ENCODE measurements at places on chromosomes 16 and 17.

DNA sequence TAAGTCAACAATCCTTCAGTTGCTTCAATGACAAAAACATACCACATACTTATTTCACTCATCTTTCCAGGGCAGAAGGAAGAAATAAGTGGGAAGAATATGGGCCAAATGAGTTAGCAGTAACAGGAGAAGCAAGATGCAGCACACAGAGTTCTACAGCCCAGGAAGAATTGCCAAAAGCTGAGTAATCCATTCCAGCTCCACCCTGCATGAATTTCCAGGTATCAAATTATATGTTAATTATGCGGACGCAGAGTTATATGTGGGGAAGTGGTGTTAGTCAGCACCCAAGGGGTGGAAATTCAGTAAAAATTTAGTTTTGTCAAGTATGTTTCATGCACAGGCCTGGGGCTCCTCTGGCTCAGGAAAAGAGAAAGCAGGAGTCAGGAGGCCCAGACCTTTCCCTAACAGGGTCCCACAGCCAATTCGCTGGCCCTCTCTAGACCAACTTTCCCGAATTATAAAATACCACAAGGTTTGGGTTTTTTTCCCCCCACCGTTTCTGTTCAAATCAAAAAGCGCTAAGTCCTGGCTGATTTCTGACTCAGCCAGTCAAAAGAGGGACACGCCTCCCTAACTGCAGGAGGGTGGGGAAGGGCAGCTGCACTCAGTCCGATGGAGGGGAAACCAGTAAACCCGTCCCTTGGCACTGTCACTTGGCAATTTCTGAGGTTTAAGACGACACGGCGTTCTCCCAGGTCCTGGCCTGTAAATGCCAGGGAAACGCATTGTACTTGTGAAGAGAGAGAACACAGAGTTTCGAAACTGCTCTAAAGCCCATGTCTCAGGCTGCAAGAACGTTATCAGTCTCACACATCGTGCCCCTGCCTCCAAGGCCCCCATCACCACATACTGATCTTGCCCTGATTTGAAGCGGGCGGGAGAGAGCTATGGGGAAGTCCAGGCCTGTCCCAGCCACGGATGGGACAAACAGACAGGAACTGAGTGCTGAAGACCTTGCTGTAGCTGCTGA, 58.1 kb downstream of the ZFHX3 start:
- peak overlapping the region; percentile 41 for H3K4me3 ChIP-seq
- H3K27ac ChIP-seq: peak overlapping the region; percentile 89
- peak; percentile 94 for DNase-seq
- no peaks in the 10 kb centered on the region for H3K27me3 ChIP-seq
- no peaks in the 10 kb centered on the region for H3K36me3 ChIP-seq

GRCh38 chr17:38739305-38739704, 8.8 kb downstream of the PCGF2 start:
- no peak for DNase-seq
- H3K27ac ChIP-seq: no peak overlapping the region
- peaks cover 46% of the 10 kb centered on the region for H3K36me3 ChIP-seq

- H3K27me3 ChIP-seq: no peaks in the 10 kb centered on the region
- H3K4me3 ChIP-seq: no peak overlapping the region
- no peaks in the 10 kb centered on the region for H3K4me1 ChIP-seq
- no peaks in the 10 kb centered on the region for H3K36me3 ChIP-seq
- H3K27ac ChIP-seq: no peak overlapping the region
These were observed 112.5 kb downstream of the MSI2 start for GRCh38 chr17:57368637-57369336.

GRCh38 chr16:23959072-23959751, 123.4 kb downstream of the PRKCB start:
- H3K36me3 ChIP-seq: no peaks in the 10 kb centered on the region

GRCh38 chr17:38879878-38880665, 10.2 kb downstream of the LASP1 start:
- peak overlapping the region; percentile 92 for H3K27ac ChIP-seq
- H3K4me1 ChIP-seq: peaks cover 84% of the 10 kb centered on the region
- no peaks in the 10 kb centered on the region for H3K27me3 ChIP-seq
- DNase-seq: no peak

- H3K27ac ChIP-seq: no peak overlapping the region
- no peaks in the 10 kb centered on the region for H3K4me1 ChIP-seq
- H3K27me3 ChIP-seq: no peaks in the 10 kb centered on the region
- no peak for DNase-seq
These were observed 17.2 kb upstream of the NUDT16L1 start for GRCh38 chr16:4675864-4676786.

GRCh38 chr17:40472733-40473452, 28.5 kb downstream of the TNS4 start:
- H3K4me1 ChIP-seq: peaks cover 21% of the 10 kb centered on the region
- no peak overlapping the region for H3K4me3 ChIP-seq
- no peak for DNase-seq
- no peaks in the 10 kb centered on the region for H3K36me3 ChIP-seq
- peaks cover 1% of the 10 kb centered on the region for H3K27me3 ChIP-seq
- no peak overlapping the region for H3K27ac ChIP-seq

GRCh38 chr17:70271672-70272071, 102.3 kb downstream of the KCNJ2 start:
- H3K36me3 ChIP-seq: no peaks in the 10 kb centered on the region
- DNase-seq: no peak
- no peaks in the 10 kb centered on the region for H3K4me1 ChIP-seq
- no peak overlapping the region for H3K4me3 ChIP-seq
- no peak overlapping the region for H3K27ac ChIP-seq

DNA sequence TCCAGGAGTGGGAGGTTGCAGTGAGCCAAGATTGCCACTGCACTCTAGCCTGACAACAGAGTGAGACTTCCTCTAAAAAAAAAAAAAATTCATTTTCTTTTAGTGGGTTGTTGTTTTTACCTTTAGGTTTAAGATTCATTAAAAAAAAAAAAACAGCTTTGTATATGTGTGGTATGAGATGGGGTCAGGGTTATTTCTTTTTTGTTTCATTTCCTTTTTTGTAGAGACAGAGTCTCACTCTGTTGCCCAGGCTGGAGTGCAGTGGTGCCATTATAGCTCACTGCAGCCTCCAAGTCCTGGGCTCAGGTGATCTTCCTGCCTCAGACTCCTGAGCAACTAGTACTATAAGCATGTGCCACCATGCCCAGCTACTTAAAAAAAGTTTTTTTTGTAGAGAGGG, 47.0 kb downstream of the BCAS3 start:
- peaks cover 4% of the 10 kb centered on the region for H3K4me1 ChIP-seq
- no peak overlapping the region for H3K27ac ChIP-seq
- H3K27me3 ChIP-seq: no peaks in the 10 kb centered on the region
- DNase-seq: no peak
- H3K4me3 ChIP-seq: no peak overlapping the region

GRCh38 chr17:33202021-33202420, 91.1 kb downstream of the ASIC2 start:
- no peak overlapping the region for H3K4me3 ChIP-seq
- no peaks in the 10 kb centered on the region for H3K36me3 ChIP-seq
- no peak for DNase-seq

DNA sequence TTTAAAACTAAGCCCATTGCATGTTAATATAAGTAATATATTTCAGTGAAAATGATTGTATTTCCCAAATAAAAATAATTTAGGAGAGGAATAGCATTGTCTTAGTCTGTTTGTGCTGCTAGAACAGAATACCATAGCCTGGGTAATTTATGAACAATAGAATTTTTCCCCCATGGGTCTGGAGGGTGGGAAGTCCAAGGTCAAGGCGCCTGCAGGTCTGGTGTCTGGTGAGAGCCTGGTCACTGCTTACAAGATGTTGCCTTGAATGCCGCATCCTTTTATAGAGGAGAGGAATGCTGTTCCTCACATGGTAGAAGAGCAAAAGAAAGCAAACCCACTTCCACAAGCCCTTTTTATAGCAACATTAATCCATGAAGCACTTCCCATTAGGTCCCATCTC, 161.3 kb upstream of the ZFHX3 start:
- no peaks in the 10 kb centered on the region for H3K36me3 ChIP-seq
- no peak overlapping the region for H3K4me3 ChIP-seq
- no peak for DNase-seq
- no peaks in the 10 kb centered on the region for H3K27me3 ChIP-seq
- no peak overlapping the region for H3K27ac ChIP-seq
- H3K4me1 ChIP-seq: peaks cover 5% of the 10 kb centered on the region

DNA sequence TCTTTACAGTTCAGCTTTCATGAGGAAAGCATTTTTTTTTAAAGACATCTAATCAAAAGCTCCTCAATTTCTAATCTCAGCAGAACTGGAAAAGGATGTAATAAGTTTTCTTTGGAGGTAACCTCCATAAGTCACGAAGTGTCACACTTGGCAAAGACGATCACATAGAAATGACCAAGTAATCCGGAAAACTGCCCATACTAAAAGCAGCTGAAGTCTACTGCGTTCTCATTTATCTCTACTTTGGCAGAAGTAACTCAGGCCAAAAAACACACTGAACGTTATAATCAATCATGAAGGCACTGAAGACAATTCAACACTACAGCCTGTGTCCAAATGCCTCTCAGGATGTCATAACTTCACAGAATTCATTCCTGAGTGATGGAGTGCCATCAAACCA, 39.8 kb downstream of the ERN1 start:
- H3K36me3 ChIP-seq: no peaks in the 10 kb centered on the region
- no peaks in the 10 kb centered on the region for H3K27me3 ChIP-seq
- no peak overlapping the region for H3K27ac ChIP-seq
- H3K4me1 ChIP-seq: peaks cover 4% of the 10 kb centered on the region
- no peak overlapping the region for H3K4me3 ChIP-seq
- DNase-seq: no peak

DNA sequence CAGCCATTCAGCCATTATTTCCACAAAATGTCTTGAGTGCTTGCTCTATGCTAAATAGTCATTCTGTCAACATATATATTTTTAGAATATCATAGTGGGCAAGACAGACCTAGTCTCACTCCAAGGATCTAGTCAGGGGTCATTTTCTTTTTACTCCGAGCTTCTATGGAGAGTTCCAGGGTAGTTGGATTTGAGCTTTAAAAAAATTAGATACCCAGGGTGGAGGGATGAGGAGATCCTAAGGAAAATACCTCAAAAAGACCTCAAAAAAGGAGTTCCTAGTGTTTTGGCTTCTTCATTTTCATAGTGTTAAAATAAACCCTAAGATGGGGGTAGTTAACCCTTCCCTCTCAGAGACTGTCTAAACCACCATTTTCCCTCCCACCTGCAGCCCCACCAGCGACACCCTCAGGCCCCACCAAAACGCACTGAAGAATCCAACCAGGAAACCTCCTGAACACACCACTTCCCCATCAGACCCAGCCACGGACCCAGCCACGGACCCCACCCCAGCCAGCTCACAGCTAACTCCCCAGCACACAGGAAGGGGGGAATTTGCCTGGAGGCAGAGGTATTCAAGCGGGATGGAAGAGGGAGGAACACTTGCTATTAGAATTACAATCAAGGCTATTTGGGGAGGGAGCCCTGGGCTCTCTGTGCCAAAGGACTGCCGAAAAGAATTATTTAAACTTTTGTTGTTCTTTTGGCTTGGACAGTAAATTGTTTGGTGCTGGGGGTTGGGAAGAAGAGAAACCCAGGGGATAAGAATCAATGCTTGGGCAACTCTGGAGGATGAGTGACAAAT, 2.2 kb downstream of the ETV4 start:
- no peaks in the 10 kb centered on the region for H3K36me3 ChIP-seq
- no peak overlapping the region for H3K27ac ChIP-seq
- H3K27me3 ChIP-seq: no peaks in the 10 kb centered on the region
- no peak overlapping the region for H3K4me3 ChIP-seq
- peaks cover 18% of the 10 kb centered on the region for H3K4me1 ChIP-seq

GRCh38 chr17:80753685-80754345, 209.2 kb downstream of the RPTOR start:
- no peaks in the 10 kb centered on the region for H3K27me3 ChIP-seq
- DNase-seq: no peak
- no peak overlapping the region for H3K4me3 ChIP-seq
- peaks cover 19% of the 10 kb centered on the region for H3K36me3 ChIP-seq
- H3K4me1 ChIP-seq: no peaks in the 10 kb centered on the region

DNA sequence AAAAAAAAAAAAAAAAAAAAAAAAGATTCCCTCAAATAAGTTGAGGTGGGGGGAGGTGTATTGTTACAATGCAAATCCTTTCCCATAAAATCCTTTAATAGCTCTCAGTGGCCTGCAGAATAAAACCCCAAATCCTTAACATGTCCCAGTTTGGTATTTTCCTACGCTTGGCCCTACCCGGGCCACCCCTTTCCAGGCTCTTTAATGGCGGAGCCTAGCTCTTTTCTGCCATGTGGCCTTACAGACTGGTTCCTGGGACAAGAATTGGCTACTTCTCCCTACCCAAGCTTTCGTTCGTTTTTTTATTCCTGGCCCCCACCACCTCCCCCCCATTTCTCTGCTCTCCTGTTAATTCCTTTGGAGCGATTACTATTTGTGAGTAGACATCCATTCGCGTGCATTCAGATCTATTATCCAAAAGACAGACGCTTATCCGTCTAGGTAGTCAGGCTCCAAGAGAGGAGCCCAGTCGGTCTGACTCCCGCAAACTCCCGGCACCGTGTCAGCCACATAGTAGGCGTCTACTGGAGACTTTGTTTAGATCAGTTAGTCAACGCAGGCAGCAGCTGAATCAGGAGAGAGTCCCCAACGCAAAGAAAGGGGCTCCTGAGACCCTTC, 813 bp upstream of the THAP11 start:
- H3K4me3 ChIP-seq: peak overlapping the region; percentile 81
- H3K27me3 ChIP-seq: no peaks in the 10 kb centered on the region
- H3K4me1 ChIP-seq: peaks cover 39% of the 10 kb centered on the region

DNA sequence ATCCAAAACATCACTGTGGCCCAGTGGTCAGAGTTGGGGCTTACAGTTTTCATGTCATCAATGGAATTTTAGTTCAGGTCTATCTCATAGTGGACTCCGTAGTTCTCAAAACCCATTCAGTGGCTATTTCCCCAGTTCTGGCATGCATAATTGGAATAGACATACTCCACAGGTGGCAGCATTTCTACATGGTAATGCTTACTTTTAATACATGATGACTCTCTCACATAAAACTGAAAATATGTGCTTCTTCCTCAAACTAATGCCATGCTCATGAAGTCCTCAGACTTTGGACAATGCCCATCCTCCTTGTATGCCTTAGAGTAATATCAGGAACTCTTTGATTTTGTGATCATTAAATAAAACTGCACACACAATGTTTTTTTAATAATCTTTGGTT, 857.4 kb upstream of the GOT2 start:
- no peak for DNase-seq
- H3K4me3 ChIP-seq: no peak overlapping the region
- no peak overlapping the region for H3K27ac ChIP-seq
- no peaks in the 10 kb centered on the region for H3K4me1 ChIP-seq
- H3K36me3 ChIP-seq: no peaks in the 10 kb centered on the region

DNA sequence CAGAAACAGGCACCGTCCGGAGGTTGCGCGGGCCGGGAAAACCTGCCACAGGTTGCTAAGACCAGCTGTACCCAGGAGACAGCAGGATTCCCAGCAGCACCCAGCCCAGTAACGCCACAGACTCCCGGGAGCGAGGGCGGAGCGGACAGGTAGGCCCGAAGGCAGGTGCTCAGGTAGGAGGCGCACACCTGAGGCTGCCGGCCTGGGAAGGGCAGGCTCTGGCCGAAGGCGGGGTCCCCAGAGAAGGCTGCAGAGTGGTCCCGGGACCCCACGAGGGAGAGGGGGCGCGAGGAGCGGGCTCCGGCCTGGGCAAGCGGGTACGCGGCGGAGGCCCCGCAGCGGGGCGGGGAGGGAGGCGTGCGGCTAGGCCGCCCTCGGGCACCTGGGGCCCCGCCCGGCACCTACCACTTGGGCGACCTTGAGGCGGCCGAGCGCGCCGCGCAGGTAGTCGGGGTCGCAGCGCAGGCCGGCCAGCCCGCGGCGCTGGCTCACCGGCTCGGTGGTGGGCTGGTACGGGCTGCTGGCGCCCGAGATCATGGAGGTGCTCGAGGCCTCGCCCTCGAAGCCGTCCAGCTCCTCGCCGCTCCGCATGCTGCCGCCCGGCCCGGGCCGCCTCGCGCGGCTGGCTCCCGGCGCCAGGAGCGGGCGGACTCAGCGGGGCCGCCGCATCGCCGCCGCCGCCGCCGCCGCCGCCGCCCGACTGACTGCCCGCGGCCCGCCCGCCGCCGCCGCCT, 441 bp downstream of the CMTM4 start:
- H3K27me3 ChIP-seq: no peaks in the 10 kb centered on the region
- H3K4me3 ChIP-seq: peak overlapping the region; percentile 82
- peak overlapping the region; percentile 72 for H3K27ac ChIP-seq
- no peak for DNase-seq

Data from tibial artery (tissue), 4 donors.